ENCODE measurements at places on chromosomes 2 and 18.

- no peak for DNase-seq
These were observed 464 bp upstream of the SESTD1 start for GRCh38 chr2:179265082-179265510.

DNA sequence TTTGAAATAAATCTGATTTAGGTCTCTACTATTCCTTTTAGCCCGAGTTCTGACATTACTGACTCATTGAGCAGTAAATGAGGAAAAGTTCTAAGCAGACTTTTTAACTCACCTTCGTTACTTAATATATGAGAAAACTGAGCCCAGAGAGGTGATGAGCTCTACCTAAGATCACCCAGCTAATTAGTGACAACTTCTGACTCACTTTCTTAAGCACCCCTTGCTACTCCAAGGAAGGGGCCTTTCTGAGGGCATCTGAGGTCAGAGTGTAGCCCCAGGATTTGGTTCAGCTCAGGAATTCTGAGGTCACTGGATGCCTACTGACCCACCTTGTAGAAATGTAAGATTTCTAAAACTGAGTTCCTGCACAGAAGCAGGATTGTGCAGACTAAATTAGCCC, 102.2 kb upstream of the FZD5 start:
- DNase-seq: no peak

GRCh38 chr18:1914489-1914888, 656.8 kb downstream of the METTL4 start:
- DNase-seq: no peak

GRCh38 chr18:3667255-3668137, 217.5 kb downstream of the TGIF1 start:
- DNase-seq: no peak
